ENCODE measurements at places on chromosomes 2 and 18.

- no peak for DNase-seq
These were observed 150.7 kb upstream of the LMAN1 start for GRCh38 chr18:59509481-59510442.

DNA sequence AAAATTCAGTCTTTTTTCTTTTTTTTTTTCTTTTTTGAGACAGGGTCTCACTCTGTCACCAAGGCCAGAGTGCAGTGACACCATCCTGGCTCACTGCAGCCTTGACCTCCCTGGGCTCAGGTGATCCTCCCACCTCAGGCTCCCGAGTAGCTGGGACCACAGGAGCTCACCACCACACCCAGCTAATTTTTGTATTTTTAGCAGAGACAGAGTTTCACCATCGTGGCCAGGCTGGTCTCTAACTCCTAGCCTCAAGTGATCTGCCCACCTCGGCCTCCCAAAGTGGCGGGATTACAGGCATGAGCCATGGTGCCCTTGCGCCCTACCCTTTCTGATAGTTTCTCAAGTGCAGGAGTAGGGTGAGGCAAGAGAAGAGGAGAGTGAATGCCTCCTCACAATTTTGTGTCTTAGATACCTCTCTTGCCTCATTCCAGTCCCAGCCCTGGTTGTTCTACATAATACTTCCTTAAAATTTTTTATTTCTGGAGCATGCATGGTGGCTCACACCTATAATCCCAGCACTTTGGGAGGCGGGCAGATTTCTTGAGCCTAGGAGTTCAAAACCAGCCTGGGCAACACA, 68.2 kb upstream of the CAB39 start:
- no peak for DNase-seq

DNA sequence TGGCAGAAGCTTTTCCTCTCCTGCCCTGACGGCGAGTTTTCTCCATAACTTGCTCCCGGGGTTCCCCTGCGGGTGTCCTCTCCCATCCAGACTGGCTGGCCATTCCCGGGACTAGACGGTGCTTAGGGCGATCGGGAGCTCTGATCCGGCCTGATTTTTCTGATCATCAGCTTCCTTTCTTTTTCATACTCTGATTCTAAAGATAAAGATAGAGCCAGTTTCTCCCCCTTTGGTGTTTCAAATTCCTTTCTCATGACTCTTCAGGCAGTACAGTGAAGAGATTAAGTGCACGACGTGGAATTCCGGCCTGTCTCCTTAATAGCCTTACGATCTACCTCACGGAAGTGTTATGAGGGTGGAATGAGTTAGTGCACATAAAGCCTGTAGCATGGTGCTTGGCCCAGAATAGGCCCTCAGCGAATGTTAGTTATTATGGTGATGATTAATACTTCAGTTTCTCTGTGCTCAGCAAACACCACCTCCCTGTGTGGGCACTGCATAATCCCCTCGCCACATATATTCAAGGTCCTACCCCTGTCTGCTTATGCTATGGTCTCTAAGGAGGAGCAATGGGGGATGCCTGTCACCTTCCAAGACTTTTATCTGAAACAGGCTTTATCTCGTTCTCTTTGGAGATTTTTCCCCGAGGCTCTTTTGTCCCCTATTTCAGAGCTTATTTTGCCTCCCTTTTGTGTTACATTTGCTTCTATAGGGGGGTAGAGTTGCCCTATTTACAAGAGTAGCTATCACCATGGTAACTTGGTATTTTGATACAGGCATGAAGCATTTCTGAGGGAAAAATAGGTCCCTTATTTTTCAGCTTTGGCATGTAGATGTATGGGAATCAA, 254.8 kb downstream of the CDH2 start:
- no peak for DNase-seq

DNA sequence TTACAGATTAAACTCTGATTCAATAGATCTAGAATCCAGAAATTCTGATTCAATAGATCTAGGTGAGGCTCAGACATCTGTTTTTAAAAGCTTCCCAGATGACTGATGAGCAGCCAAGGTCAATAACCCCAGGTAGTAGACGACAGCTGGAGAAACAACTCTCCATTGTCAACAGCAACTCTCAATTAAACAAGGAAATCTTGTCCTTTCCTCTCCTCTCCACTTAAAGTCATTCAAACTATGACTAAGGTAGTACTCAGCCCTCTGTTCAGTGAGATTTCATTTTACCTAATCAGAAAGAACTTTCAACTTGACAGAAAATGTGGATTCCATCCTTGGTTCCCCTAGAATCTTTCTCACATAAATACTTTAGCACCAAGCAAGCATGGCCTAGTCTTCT, 94.6 kb upstream of the SCG2 start:
- no peak for DNase-seq

DNA sequence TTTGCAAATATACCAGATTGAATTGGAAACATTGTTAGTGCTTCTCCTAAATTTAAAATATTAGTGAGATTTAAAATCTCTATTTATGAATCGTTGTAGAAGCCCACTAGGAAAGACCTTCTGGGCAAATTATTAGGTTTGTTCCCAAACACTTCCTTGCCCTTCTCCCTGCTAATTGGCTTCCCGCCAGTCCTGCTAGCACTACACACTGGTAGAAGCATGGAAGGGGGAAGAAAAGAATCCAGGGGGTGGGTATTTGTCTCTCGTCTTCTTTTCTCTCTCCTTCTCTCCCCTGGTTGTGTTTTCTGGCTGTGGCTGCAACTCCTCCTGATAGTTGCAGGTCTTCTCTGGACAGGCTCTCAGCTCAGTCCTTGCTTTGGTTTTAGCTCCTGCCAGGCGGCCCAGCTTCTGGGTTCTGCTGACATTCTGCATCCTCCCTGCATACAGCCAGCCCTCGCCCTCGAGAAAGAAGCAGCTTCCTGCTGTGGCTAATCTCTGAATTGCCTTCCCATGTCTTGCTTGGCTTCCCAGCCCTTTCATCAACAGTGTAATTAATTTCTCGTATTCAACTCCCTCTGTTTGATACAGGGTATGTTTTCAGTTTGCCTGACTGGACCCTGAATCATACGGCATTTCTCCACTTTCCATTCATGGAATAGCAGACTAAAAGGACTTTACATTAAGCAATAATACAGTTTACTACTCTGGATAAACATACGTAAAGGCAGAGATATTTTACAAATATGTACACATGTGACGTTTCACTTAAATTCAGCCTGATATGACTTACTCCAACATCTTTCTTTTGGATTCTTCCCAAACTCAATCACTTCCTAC, 6.9 kb upstream of the PARD3B start:
- DNase-seq = no peak

- no peak for DNase-seq
These were observed 69.7 kb downstream of the FHOD3 start for GRCh38 chr18:36366994-36367839.

DNA sequence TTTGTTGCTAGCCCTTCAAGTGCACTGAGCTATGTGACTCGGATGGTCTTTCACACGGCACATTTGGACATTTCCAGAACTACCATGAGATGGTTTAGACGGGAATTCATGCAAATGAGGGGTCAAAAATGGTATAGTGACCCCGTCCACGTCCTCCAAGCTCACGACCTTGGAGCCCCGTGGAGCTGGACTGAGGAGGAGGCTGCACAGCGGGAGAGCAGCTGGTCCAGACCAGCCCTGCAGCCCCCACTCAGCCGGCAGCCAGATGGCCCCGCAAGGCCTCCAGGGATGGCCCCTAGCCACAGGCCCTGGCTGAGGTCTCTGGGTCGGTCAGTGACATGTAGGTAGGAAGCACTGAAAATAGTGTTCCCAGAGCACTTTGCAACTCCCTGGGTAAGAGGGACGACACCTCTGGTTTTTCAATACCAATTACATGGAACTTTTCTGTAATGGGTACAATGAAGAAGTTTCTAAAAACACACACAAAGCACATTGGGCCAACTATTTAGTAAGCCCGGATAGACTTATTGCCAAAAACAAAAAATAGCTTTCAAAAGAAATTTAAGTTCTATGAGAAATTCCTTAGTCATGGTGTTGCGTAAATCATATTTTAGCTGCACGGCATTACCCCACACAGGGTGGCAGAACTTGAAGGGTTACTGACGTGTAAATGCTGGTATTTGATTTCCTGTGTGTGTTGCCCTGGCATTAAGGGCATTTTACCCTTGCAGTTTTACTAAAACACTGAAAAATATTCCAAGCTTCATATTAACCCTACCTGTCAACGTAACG, 88.8 kb downstream of the EPAS1 start:
- DNase-seq = no peak

GRCh38 chr18:60027397-60027796, 127.6 kb downstream of the PMAIP1 start:
- DNase-seq = no peak

GRCh38 chr18:75110846-75111415, 98.0 kb downstream of the PTGR3 start:
- no peak for DNase-seq

- DNase-seq = no peak
These were observed 37.3 kb downstream of the CFAP36 start for GRCh38 chr2:55556809-55557208.

GRCh38 chr18:79926715-79927606, 24.5 kb downstream of the SLC66A2 start:
- no peak for DNase-seq

DNA sequence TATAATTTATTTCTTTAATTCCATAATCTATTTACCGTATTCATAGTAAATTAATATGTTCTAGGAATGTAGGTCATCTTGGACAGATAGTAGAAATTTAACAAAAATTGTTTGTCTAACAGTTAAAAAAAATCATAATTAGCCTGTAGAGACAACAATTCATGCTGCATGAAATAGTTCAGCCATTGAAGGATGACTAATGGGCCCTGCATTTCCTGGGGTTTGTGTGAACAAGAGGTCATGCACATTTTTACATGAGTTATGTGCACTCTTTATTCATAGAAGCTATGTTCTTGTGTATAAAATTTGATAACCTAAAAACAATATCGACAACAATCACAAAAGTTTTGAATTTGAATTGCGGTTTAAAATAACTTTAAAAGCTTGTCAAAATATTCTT, 1663.6 kb downstream of the SUCLG1 start:
- no peak for DNase-seq

DNA sequence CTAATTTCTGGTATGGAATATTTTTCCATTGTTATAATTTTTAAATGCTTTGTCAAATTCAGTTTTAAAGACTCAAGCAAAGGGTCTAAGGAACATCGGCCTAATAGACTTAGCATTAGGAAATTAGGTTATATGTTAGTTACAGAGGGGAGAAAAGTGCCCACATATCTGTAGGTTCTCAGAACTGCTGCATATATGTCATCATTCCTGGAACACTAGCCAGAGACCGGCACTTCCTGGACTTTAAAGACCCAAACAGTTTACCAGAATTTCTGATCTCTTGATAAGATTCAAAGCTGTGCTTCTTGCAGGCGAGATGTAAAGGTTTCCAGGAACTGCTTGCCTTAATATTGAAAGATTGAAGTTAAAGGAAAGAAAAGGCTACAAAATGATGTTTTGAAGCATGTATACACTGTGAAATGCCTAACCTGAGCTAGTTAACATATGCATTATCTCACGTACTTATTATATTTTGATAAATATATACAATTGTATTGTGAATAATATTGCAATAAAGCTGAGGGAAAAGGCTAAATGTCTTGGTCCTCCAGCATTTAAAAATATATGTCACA, 993.6 kb downstream of the LRP1B start:
- DNase-seq = no peak

DNA sequence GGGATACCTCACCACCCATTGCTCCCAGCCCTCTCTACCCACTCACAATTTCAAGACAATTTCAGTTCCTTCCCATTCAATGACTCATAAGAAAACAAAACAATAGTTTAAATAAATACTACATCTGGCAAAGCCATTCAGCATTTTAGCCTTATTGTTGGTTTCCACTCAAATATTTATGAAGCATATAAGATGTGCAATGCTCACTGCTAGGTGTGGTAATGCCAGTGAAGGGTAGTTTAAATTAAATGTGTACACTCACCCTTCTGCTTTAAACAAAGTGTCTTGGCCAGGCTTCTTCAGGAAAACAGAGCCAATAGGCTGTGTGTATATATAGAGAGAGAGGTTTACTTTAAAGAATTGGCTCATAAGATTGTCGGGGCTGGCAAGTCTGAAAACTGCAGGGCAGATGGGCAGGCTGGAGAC, 37.0 kb downstream of the INO80C start:
- DNase-seq = no peak

- DNase-seq = no peak
These were observed 174.5 kb upstream of the MGAT5 start for GRCh38 chr2:134079373-134079772.

DNA sequence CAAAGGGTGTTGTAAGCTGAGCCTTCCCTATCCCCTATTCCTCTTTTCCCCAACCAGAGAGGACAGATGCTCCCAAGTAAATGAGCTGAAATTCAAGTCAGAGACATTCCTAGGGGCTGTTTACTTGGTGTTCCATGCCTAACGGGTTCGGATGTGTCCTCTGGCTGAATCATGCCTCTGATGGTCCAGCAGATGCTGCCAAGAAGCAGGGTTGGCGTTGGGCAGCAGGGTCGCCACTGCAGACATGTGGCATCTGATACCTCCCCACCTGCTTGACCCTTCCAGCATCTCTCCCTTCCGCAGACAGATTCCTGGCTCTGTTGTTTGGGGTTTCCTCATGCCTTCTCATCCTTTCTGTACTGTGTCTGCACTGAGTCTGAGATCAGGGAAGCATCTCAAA, 108.3 kb downstream of the HNRNPLL start:
- no peak for DNase-seq

DNA sequence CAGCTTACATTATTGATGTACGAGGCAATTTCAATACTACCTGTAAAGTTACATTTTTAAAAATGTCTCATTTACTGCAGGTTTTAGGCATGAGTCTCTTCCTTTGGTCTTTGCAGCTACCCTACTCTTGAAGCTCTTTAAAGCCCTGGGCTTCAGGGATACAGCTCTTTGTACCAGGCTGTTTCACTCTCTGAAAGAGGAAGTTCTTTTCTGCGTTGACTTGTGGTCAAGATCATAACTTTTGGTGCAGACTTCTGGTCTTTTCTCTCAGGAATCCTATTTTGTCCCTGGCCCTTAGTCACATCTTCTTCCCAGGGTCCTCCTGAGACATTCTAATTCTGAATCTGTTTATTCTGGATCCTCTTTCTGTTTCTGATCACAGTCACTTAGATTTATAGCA, 16.6 kb upstream of the HRH4 start:
- DNase-seq = no peak

DNA sequence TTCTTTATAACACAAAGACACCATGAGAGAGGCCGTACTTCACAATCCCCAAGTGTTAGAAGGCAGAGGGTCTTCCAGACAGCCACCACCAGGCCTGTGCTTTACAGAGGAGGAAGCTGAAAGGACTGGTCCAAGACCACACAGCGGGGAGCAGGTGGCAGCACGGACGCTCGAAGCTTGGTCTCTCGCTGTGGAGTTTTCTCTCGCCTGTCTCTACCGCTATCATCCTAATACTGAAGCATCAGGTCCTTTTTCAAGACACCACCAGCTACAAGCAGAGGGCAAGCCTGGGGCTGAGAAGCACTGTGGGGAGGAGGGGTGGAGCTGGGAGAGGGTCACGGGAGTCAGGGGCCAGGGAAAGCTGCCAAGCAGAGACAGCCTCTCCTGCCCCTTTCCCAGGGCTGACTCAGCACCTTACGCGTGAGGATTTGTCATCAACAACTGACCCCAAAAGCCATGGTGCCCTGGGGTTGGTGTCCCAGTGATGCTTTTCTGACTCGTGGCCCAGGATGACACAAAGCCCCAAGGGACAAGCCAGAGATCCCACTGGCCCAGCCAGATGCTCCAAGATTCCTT, 31.9 kb upstream of the FOSL2 start:
- DNase-seq = no peak

GRCh38 chr18:43916984-43917383, 639.7 kb upstream of the SYT4 start:
- DNase-seq = no peak

- no peak for DNase-seq
These were observed 478.7 kb upstream of the POU3F3 start for GRCh38 chr2:104375206-104375605.

- DNase-seq = no peak
These were observed 75.9 kb upstream of the PID1 start for GRCh38 chr2:229346816-229347540.
